ENCODE measurements at places on chromosomes 4 and X.

- DNase-seq = no peak
Observed at GRCh38 chr4:186762865-186763264, 39.2 kb upstream of the FAT1 start.

- no peak for DNase-seq
Observed at GRCh38 chr4:85268188-85268587, 206.8 kb upstream of the ARHGAP24 start.

GRCh38 chrX:28590396-28590795, 3.1 kb downstream of the IL1RAPL1 start:
- no peak for DNase-seq

- DNase-seq = no peak
Observed at GRCh38 chr4:123378794-123379193, 17.8 kb upstream of the SPRY1 start.

DNA sequence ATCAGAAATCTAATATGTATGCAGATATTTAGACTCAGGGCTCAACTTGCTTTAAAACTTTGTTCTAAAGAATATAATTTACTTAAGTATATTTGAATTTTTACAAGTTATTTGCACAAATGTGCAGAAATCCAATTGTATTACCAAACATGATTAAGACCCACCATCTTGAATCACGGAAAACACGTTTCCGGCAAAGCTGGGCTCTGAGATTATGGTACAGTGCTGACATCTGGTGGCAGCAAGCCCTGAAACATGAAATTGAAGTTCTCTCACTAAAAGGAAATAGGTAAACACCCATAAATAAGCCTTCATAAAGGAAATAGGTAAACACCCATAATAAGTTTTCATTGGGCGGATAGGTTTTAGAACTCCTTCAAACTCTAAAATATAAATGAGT, 98.3 kb upstream of the MAOA start:
- DNase-seq = peak; percentile 20

- no peak for DNase-seq
Observed at GRCh38 chr4:24895461-24895860, 17.4 kb downstream of the CCDC149 start.
